ENCODE measurements at places on chromosomes 4 and X.

GRCh38 chrX:3451571-3451970 lies 105.1 kb upstream of the MXRA5 start:
- no peak for DNase-seq

DNA sequence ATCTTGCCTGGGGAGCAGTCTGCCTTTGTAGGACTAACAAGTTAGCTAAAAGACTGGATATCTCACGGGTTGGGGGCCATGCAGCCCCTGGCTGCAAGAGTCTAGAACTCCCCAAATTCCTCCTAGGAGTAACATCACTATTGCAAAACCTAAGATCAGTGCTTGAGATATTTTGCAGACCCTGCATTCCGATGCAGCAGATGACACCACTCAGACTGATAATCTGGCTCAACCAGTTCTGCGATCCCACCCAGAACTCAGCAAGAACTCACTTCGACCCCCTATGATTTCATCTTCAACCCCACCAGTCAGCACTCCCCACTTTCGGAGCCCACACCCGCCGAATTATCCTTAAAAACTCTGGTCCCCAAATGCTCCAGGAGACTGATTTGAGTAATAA lies 834.0 kb downstream of the C4orf33 start:
- DNase-seq = no peak

- DNase-seq = no peak
Measured at GRCh38 chr4:153116291-153116680, 88.0 kb upstream of the TRIM2 start.

GRCh38 chr4:113666386-113667114 lies 95.0 kb downstream of the CAMK2D start:
- no peak for DNase-seq

DNA sequence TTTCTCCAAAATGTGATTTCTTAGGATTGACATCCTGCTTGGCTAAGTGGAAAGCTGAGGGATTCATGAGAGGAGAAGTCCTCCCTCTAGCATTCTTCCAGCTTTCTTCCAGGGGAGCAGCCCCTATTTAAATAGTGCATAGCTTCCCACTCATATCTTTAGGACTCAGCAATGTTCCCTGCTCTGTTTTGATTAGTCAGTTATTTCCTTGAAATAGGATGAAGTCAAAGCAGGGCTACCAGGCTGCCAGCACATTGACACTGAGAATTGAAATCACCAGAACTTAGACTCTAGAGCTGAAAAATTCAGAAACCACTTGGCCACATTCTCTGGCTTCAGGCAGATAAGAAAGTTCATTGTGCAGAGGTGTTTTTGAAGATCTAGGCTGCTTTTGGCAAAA lies 74.7 kb upstream of the SMAD1 start:
- no peak for DNase-seq

GRCh38 chrX:6291444-6291843 lies 62.8 kb upstream of the NLGN4X start:
- no peak for DNase-seq
